ENCODE measurements at places on chromosomes 3 and 15. TPM values are rescaled to one million over a fixed set of nuclear protein-coding genes. Genes with fewer than 3 reads are reported as not detected.
A peak's percentile ranks its signal among the peaks of the same experiment; 100 is the strongest.

The HHLA2 gene
- total RNA-seq: not detected

The OSBPL10 gene
- total RNA-seq: 38.9 TPM

The ATP2B2 gene
- not detected for total RNA-seq

The KLHL40 gene
- not detected for total RNA-seq

The CKMT1B gene
- total RNA-seq: 55.2 TPM

The SPRED1 gene
- 51.0 TPM for total RNA-seq

The LSAMP gene
- total RNA-seq: 16.1 TPM

The PPP1R2 gene
- total RNA-seq: 51.6 TPM

The CCR3 gene
- total RNA-seq: not detected

The PPP1R14D gene
- total RNA-seq: not detected

The ZIC1 gene
- total RNA-seq: 3.8 TPM

The RLBP1 gene
- total RNA-seq: 37.2 TPM

The LMOD3 gene
- total RNA-seq: 0.19 TPM

The MAP1A gene
- total RNA-seq: 0.87 TPM

The C3orf33 gene
- total RNA-seq: 15.1 TPM

GRCh38 chr15:28933710-28934445 lies 48.1 kb downstream of the APBA2 start:
- DNase-seq: no peak

- no peak for DNase-seq
Measured at GRCh38 chr3:13053893-13054292, 19.3 kb downstream of the IQSEC1 start.

- DNase-seq: no peak
Measured at GRCh38 chr3:115134648-115135347, 12.3 kb downstream of the ZBTB20 start.

DNA sequence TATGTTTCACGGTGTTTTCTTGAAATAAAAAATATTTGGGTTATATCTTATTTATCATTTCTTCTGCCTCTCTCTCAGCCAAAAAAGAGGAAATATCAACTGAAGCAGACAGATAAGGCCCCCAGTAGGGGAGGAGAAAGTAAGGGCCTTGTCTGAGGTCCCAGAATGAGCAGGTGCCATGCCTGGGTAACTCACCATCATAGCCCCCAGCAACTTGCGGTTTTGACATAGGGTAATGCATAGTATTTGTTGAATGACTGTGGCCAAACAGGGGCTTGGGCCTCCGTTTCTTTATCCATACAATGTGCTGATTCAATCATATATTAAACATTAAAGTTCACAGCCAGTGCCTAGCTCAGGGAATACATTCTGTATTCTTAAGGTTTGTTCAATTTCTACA lies 119.6 kb downstream of the ABI3BP start:
- no peak for DNase-seq

DNA sequence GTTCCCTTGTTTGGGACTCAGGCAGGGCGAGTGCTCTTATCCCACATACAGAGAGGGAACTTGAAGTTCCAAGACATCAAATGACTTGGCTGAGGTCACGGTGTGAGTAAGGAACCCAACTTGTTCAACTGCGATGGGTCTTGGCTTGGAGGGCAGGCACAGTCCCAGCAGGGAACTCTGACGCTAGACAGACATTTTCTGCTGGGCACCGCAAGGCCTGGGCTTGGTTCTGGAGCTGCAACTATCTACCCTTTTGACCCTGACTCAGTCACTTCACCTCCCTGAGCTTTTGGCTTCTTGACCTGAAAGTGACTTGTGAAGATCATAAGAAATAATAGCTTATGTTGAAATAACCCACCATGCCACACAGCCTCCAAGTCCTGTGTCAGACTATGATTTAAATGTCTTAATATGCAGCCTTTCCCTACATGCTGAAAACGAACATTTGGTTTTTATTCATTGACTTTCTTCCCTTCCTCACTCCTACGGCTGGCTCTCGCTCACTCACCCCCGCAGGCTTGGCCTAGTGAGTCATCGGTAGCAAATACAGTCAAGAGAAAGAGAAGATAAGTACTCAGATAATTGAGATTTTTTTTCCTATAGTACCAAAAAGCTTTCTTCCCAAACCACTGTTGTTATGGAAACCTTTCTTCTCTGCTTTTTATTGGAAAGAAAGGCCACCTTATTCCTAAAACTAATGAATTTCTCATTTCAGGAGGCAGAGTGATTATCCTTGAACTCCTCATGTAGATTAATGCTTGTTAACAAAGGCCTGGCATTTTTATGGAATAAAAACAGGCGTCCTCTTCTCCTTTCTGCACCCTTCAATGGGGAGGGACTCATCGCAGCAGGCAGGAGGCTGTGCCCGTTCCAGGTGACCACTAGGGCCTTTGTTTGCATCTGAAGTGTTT lies 178.4 kb downstream of the ATP10A start:
- DNase-seq: no peak

DNA sequence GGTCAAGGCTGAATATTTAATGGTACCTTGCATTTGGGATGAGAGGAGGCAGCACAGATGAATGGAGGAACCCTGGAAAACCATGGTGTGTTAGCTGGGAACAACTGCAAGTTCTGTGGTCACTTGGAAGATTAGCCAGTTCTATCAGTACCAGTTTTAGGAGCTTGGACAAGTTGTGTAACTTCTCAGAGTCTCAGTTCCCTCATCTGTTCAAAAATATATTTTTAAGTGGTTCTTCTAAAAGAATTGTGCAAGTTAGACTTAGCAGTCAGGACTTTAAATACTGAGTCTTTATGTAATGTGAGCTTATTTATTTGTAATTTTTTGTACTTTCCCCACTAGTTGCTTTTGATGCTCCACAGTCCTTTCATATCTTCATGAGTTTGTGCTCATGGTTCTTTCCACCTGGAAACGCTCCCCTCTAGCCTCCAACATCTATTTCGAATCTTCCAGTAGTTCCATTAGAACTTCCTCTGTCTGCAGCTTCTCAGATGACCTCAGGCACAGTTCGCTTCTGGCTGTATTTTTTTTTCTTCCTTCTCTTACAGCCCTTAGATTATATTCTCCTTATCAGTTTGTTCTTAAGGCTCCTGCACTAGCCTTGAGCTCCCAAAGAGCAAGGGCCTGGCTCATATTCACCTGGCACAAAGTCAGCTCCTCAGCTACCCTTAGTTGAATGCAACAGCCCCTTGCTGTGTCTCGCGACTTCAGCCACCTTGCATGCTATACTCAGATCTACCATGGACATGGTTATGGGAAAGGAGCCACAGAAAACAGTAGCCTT lies 27.1 kb downstream of the ITPR1 start:
- no peak for DNase-seq

DNA sequence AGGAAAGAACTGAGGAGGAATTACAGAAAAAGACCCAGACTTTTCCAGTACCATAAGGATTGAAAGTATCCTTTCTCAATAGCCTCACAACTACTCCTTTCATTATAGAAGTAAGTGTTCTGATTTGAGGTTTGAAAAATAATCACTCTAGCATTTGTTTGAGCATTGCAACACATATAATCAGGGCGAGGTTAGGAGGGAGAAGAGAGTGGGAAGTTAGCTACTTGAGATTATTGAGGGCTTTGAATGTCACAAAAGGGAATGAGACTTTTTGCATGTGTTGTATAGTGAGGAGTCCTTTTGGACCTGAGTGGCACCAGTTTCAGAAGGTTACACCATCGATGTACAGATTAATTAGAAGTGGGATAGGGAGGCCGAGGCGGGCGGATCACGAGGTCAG lies 65.2 kb upstream of the TNIK start:
- DNase-seq: no peak

GRCh38 chr15:55494931-55495330 lies 13.1 kb downstream of the DNAAF4 start:
- DNase-seq: no peak

- DNase-seq: peak; percentile 16
Measured at GRCh38 chr3:135491491-135492205, 473.9 kb upstream of the PPP2R3A start.

GRCh38 chr15:36325206-36325605 lies 254.2 kb upstream of the CDIN1 start:
- DNase-seq: no peak

DNA sequence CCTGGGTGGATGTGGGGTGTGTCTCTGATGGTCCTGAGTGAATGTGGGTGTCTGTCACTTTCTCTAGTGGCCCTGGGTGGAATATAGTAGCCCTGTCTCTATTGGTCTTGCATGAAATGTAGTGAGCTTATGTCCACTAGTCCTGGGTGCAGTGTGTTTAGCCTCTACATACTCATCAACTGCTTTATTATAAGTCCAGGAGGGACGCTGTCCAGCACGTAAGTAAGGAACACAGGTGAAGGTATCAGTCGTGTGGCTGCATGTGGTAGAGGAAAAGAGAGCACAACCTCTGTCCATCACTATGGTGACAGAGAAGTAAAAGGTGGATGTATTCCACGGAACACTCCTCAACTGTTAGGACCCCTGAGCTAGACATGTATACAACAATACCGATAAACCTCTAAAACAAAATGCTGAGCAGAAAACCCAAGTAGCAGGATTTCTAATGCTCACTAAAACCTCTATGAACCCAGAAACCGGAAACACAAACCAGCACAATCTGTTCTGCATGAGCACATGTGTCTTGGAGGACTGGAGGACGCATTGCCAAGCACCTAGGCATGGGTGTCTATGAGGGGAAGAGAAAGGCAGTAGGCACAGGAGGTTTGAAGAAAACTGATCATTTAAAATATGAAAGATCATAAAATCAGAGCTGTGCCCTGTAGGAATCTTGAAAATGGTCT lies 11.0 kb downstream of the LTF start:
- no peak for DNase-seq

DNA sequence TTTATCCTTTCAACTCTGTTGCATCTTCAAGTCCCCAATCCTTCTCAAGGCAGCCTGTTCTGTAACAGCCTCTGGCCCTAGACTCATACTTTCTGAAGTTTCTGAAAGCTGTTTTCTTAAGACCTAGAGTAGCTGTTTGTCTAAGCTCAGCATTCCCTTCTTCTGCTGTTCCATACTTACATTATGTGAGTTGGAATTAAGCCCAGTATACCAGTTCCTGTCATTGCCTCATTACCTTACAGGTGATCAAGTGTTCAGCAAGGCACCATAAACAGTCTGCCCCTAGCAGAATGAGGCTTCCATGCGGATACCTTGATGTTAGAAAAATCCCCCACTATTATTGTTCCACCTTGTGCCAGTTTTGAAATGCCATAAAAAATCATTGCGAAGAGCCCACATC lies 180.6 kb downstream of the PLCL2 start:
- DNase-seq: no peak

DNA sequence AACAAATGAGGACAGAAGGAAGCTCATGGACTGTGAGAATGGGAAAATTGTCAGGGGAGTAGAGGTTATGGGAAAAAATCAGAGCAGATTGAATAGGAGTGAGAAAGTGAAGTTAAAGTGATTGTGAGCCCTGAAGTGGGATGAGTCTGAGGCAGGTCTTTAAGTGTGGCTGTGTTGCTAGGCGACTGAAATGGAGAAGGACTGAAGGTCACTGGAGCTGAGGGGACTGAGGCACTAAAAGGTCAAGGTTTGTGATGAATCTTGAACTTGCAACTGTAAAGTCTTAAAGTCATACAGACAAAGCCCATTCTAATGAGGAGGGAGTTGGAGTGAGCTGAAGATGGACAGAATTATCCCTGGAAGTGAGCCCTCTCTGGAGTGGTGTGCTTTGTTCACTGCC lies 518.9 kb downstream of the TUSC7 start:
- no peak for DNase-seq

- DNase-seq: no peak
Measured at GRCh38 chr15:37425541-37425940, 325.2 kb upstream of the MEIS2 start.

- peak; percentile 9 for DNase-seq
Measured at GRCh38 chr3:12318758-12319621, 30.1 kb downstream of the PPARG start.

- no peak for DNase-seq
Measured at GRCh38 chr3:128495435-128495970, 2.5 kb upstream of the GATA2 start.

DNA sequence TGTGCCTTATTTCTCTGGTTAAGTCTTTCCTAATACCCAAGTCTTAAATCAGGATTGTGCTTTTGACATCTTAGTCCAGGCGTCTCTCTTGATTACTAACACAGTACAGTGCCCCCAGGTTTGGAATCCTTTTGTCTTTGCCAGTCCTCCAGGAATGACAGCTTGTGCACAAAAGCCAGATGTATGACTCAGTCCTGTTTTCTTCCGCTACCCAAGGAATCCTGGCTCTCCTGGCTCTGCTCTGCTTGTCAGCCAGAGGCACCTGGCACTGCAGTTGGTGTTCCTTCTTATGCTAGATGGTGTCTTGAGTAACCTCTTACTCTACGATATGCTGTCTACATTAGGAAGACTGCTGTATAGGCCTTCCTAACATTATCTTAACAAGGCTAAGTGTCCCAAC lies 728.2 kb upstream of the NECTIN3 start:
- DNase-seq: no peak

- DNase-seq: no peak
Measured at GRCh38 chr3:30297112-30297511, 309.3 kb upstream of the TGFBR2 start.

- DNase-seq: no peak
Measured at GRCh38 chr3:159150180-159150579, 348.3 kb downstream of the MFSD1 start.

- peak; percentile 88 for DNase-seq
Measured at GRCh38 chr15:90648137-90649070, 68.7 kb upstream of the BLM start.

GRCh38 chr3:99172736-99173657 lies 271.5 kb upstream of the DCBLD2 start:
- DNase-seq: peak; percentile 86

DNA sequence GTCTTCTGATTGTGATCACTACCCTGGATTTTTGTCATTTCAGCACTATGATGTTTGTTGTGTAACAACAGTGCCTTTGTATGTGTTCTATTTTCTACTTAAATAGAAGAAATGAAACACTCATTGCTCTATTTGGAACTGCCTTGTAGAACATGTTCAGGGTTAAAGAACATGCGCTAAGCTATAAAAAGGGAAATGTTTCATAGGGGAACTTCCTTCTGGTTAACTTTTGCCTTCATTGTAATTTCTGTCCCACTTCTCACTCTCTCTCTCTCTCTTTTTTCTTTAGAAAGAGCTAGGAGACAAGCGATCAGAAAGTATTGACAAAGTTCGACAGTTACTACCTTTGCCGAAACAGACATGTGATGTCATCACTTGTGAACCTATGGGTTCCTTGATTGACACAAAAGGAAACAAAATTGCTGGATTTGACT lies at the start of gene P2RY12:
P2RY12 (minus strand) TSS at position 13 of the 434 bp plus-strand sequence. CDS start 45,908 bp downstream, outside the sequence.
- peak; percentile 70 for DNase-seq

- DNase-seq: no peak
Measured at GRCh38 chr3:151169262-151169947, 33.6 kb downstream of the GPR171 start.

- DNase-seq: no peak
Measured at GRCh38 chr15:77538793-77539497, 93.8 kb downstream of the LINGO1 start.

GRCh38 chr15:100716456-100717085 lies 114.2 kb downstream of the ASB7 start:
- no peak for DNase-seq

GRCh38 chr15:85642065-85642692 lies 152.5 kb downstream of the KLHL25 start:
- DNase-seq: no peak

Data from SK-MEL-5 (cell line).